ENCODE measurements at places on chromosomes 3 and 15. TPM values are rescaled to one million over a fixed set of nuclear protein-coding genes. Genes with fewer than 3 reads are reported as not detected.

GRCh38 chr3:138944654-138944928 is 2.3 kb downstream of the FOXL2 start:
- DNase-seq = no peak

DNA sequence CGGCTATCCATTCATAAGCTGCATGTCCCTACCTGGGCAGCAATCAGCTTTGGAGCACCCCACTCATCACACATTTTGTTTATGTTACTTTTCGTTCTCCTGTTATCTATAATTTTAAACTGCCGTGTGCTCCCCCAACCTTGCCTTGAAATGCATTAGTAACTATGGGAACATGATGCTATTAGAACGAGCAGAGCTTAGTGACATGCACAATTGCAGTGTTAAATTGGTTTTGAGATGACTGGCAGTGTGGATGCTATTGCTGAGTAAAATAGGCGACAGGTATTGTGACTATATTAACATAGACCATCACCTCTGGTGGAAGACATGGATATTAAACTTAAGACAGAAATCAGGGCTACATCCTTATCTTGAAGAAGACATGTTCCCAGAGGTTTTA is 191.6 kb downstream of the KCNAB1 start:
- DNase-seq = no peak

Gene TIMP4
- polyA plus RNA-seq = 2.1 TPM

Gene C3orf49
- 0.41 TPM for polyA plus RNA-seq

- no peak for DNase-seq
These were observed 68.1 kb downstream of the TRIM69 start for GRCh38 chr15:44804298-44805046.

- no peak for DNase-seq
These were observed 80.3 kb downstream of the SMAD3 start for GRCh38 chr15:67145710-67146109.

Gene FBXO40
- polyA plus RNA-seq = 2.6 TPM

DNA sequence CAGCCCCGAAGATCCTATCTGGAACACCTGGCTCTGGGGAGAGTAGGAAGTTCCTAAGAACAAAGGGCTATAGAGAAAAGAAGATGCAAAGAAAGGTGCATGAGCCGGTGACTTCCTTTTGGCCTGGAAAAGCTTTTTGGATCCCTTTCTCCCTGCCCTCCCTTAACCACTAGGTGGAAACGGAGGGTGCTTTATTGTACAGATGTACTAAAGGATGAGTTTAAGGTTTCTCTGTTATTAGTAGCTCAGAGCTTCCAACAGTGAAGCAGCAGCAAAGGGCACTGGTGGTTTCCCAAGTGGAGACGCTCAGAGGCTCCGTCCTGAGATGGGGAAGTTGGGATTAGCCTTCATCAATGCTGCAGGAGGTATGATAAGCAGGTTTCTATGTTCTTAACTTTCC is 5.9 kb upstream of the ADGRG7 start:
- DNase-seq = peak; percentile 10

All from hindlimb muscle (tissue), 1 donor.